Fibroblast of lung (primary cell): ENCODE measurements at places on chromosomes 2 and 18. TPM values are rescaled to one million over a fixed set of nuclear protein-coding genes. Genes with fewer than 3 reads are reported as not detected.

DNA sequence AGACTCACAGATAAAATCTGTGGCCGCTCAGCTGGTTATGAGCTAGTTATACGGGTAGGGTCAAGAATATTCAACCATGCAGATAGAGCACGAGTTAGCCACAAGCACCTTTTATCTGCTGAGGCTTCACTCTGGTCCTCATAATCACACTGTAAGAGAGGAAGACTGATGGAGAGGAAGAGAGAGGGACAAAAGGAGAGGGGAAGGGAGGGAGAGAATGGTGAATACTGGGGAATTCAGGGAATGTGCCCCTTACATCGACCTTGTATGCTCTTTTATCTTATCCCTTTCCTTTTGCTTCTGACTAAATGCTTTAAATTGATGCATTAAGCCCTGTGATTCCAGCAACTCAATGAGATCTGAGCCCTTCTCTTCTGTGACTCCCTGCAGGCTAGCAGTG, 333.1 kb downstream of the DSEL start:
- no peak for DNase-seq

DNA sequence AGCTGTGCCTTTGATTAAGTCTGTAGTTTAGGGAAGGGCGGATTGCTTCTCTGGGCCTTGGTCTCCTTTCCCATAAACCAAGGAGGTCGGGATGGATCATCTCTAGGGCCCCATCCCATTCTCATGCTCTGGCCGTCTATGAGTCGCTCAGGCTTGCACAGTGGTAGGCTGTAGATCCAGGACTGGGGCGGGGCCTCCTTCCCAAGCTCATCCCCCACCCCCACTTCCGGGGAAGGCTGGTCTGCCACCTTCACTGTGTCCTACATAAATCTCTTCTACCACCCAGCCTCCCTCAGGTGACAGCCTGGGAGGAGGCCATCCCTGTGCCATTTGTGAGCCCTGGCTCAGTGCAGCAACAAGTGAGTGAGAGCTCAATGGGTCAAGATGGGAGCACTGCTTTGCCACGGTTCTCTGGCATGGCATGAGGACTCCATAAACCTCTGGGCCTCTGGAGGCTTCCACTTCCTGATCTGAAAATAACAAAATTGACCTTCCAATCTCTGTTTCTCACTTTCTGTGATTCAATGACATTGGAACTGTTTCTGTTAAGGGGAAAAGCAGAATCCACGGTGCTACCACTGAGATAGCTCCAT, 68.5 kb downstream of the SUMO1 start:
- no peak for DNase-seq

DNA sequence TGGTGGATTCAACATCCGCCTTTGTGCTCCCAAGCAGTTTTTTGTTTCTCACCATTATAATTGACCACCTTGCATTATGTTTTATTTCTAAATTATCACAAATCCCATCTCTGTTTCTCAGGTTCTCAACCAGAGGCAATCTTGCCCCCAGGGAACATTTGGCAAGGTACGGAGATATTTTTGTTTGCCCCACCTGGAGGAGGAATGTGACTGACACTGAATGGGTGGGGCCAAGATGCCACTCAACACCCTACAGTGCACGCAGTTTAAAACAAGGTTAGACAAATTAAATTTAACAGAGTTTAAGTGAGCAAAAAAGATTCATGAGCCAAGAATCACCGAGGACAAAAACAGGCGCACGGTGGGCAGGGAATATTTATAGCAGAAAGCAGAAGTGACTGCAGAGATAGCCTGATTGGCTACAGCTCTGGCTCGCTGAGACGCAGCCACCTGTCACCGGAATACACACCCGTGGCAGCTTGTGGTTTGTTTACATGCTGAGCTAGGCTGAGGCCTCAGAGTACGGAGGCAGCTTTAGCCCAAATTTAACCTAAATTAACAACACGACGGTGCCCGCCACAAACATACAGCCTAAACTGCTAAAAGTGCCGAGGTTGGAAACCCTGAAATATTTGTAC, 150.0 kb upstream of the ALKAL2 start:
- no peak for DNase-seq

Gene RSAD2
- total RNA-seq: 0.77 and 1.7 TPM in 2 replicates

- no peak for DNase-seq
These were observed 194.0 kb downstream of the NDUFA10 start for GRCh38 chr2:239831001-239831731.

GRCh38 chr2:218259099-218259961, 1.5 kb upstream of the GPBAR1 start:
- peak; percentile 73 for DNase-seq

DNA sequence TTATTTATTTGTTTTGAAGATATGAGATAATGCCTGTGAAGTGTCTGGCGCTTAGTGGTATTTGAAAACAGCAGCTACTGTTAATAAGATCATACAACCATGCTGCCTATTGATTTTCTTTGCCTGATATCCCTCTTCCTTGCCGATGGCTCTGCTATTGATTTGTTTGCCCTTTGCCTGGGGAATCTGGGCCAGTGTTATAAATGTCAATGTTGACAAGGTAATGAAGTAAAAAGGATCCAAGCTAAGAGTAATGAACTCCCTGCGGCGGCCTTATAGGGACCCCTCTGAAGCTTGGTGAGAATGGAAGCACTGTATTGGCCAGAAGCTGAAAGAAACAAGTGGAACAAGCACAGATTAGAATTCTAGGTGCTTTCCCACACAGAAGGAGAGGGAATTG, 854.6 kb downstream of the CNTNAP5 start:
- DNase-seq: no peak

- peak; percentile 30 for DNase-seq
These were observed 27.5 kb upstream of the BZW1 start for GRCh38 chr2:200784215-200784614.

DNA sequence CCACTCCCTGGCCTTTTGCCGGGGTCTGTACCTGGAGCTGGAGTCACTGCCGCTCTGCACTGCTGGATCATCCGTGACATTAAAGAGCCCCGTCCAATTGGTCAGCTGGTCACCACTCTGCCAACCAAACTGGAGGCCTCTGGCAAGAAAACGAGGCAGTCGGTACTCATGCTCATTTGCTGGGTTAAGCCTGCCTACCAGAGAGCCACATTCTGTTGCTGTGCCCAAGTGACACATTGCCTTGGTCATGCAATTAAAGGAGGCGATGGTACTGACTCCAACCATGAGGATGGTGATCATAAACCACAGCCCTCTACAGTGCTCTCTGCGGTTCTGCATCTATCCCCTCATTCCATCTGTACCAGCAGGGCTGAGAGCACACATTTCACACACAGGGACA, 35.5 kb downstream of the ST8SIA5 start:
- no peak for DNase-seq

- DNase-seq: no peak
These were observed 35.7 kb downstream of the XRCC5 start for GRCh38 chr2:216144857-216145256.

Gene KDSR
- 42.6 and 43.3 TPM in 2 replicates for total RNA-seq

- DNase-seq: no peak
These were observed 125.9 kb downstream of the ACOXL start for GRCh38 chr2:110858135-110858725.

DNA sequence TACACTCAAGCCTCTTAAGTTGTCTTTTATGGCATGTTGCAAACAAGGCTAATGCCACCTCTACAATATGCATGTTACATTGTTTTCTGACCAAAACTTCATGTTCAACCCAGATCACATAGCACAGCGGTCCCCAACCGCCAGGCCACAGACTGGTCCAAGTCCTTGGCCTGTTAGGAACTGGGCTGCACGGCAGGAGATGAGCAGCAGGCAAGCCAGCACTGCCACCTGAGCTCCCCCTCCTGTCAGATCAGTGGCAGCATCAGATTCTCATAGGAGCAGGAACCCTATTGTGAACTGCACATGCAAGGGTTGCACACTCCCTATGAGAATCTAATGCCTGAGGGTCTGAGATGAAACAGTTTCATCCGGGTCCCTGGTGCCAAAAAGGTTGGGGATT, 324.8 kb upstream of the CHAC2 start:
- no peak for DNase-seq

Gene ASB18
- total RNA-seq: not detected in 2 replicates

Gene IL36RN
- not detected in 2 replicates for total RNA-seq

- peak; percentile 50 for DNase-seq
These were observed 158.6 kb downstream of the CDH2 start for GRCh38 chr18:28018351-28018750.

DNA sequence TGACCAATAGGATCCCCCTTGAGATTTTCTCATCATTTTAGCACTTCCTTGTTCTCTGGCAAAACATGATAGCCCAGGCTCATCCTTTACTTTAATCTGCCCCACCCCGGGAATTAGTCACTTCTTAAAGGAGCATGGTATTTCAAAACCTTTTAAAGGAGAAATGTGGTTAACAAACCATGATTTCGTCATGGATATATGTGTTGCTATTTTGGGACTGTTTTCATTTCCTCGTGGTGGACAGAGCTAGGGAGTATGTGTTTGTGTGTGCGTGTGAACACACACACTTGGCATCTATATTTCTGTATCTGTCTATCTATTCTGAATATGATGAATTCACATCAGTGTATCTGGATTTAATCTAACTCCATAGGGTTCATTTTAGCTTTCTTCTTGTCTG, 128.1 kb downstream of the BIRC6 start:
- DNase-seq: peak; percentile 96

Gene SLC11A1
- 0.17 and 0.26 TPM in 2 replicates for total RNA-seq

DNA sequence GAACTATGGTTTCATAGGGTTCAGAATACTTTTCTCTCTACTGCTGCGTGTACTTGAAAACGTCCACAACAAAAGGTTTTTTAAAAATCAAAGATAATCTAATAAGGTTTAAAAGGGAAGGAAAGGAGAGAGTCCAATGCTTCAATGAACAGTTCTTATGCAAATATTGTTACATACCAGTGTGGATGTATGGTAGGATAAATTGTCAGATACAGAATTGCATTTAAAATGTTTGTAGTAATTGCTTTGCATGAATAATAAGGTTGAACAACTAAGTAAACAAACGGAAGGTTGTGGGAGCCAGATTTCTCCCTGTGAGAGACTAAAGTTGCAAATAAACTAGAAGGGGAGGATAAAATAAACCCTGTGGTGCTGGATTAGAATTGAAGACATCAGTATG, 53.8 kb upstream of the RBBP8 start:
- no peak for DNase-seq

Gene CRACDL
- total RNA-seq: under 0.01 TPM in 1 of 2 replicates, not detected in the other

GRCh38 chr2:168169097-168169745, 78.2 kb downstream of the STK39 start:
- peak; percentile 35 for DNase-seq
